Thymus (tissue), 14 donors: ENCODE measurements at places on chromosomes 6 and 20.

DNA sequence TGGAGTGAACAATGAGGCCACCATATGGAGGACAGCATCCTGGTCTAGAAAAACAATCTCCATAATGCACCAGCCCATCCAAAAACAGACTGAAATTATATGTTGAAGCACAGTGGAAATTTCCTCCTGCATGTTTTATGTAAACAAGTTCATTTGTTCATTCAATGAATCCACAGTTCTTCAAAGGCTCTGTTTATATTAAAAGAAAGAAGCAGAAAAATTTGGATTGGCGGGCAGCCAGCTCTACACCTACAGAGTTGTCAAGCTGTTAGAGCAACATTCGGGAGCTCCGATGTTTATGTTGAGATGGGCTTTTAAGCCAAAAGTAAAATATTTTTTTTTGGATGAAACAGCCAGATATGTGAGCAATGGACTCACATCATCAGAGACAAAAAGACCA, 395.3 kb upstream of the SULF2 start:
- DNase-seq, result no peak

DNA sequence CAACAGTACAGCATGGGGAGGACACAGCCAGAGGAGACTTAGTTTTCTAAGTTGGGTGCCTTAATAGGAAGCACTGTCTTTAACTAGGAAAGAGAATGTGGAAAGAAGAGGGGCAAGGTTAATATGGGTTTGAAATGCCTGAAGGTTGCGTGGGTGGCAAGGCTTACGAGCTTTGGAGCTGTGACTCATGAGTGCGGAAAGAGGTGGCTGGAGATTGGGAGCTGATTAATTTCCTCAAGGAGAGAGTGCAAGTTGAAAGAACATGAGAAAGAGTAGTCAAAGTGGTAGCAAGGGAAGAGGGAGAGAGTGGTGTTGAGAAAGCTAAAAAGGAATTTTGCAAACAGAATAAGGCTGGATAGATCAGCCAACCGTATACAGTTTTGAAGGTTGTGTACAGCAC, 315.1 kb upstream of the PRND start:
- DNase-seq, result no peak

GRCh38 chr6:106128981-106129781, 43.0 kb downstream of the PRDM1 start:
- DNase-seq, result no peak

- DNase-seq, result no peak
These were observed 342.3 kb downstream of the C6orf118 start for GRCh38 chr6:164967102-164967501.

- no peak for DNase-seq
These were observed 330.3 kb downstream of the CDH4 start for GRCh38 chr20:61582196-61582923.

DNA sequence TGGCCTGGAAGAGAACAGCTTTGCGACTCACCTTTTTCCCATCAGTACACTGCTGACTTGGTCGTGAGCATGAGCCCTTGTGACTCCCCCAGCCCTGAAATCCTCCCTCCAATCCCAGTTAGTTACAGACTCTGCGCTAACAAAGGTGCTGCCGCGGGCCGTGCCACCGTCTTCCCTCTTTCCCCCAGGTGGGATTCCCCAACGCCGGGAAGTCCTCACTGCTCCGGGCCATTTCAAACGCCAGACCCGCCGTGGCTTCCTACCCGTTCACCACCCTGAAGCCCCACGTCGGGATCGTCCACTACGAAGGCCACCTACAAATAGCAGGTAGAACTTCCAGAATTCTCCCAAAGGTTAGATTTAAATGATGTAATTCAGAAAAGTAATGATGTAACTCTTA, 16.1 kb downstream of the MTG2 start:
- no peak for DNase-seq

GRCh38 chr20:33162753-33163152, 5.2 kb upstream of the BPIFA2 start:
- no peak for DNase-seq

- no peak for DNase-seq
These were observed 461.9 kb downstream of the QKI start for GRCh38 chr6:163876391-163876790.

DNA sequence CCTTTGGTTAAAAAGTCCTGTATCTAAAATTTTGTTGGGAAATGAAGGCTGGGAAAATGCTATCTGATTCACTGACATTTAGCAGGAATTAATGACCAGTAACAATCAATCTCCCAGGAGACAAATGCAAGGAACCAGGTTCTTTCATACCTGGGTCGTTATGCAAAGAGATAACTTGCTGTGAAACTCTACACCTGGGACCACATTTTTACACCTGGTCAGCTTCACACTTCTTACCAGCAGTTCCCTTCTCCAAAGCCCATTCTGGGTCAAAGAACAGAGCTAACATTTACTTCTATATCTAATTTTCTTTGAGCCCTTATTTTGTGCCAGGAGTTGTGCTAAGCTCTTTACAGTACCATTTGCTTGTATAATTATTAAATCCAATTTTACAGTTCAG, 27.4 kb upstream of the STXBP5 start:
- DNase-seq, result no peak

GRCh38 chr20:52103335-52103912, 88.2 kb downstream of the ZFP64 start:
- DNase-seq, result no peak

- no peak for DNase-seq
These were observed 197.4 kb upstream of the MOCS1 start for GRCh38 chr6:40131675-40132074.

- no peak for DNase-seq
These were observed 31.8 kb downstream of the GLP1R start for GRCh38 chr6:39080246-39080875.

- DNase-seq, result no peak
These were observed 1.6 kb downstream of the CDH22 start for GRCh38 chr20:46306743-46307138.

DNA sequence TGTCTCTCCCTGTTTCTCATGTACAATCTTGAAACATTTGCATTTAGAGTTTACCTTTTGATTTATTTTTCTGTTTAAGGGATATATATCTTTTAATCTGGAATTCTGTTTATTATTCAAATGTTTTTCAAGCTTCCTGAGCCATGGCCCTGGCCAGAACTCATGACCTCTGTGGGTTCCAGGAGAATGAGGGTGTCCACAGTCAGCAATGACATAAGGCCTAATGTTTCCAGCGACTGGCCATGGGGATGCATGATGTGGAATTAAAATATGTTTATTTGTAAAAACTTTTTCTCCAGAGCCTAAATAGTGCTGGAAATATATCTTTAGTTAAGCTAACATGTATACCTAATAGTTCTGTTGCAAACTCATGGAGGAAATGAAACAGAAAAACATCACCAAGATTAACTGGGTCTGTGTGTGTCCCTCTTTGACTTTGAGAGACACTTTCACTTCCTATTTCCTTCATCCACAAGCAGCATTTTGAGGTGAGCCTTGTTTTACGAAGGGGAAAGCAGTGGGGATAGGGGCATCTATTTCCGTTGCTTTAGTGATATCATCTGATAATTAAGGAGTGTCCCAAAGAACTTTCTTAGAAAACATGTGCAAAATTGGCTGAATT, 87.6 kb downstream of the SMOC2 start:
- DNase-seq, result no peak

DNA sequence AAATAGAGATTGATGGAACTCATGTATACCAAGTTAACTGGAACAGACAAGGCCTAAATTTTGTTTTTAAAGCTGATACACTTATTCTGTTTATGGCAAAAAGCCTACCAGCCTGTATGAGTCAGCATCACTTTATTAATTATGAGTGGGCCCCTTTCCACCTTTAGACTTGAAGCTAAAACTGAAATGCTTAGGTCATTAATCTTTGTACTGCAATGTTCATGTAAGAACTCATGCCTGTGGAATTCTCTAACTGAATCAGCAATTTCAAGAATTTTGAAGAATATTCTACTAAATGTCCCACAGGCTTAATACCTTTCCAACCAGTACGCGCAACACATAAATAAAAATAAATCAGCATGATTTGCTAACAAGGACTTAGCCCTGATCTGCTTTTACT, 140.2 kb upstream of the PHACTR1 start:
- no peak for DNase-seq

DNA sequence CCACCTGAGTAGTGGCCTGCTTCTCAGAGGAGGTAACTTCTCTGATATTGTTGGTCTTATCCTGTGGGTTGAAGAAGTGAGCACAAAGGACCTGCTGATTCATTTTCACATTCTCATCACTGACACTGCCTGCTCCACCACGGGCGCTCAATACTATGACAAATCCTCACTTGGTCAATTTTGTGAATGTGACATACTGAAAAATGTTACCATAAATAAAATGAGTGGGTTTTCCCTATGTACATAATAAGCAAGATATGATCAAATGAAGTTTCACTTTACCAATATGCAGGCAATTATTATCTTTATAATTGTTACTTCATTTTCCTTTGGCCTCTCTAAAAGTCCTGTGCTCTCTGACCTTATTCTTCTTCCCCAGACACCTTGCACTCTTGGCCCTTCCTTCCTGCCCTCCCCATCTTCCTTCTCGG, 71.5 kb upstream of the RIPOR2 start:
- no peak for DNase-seq

DNA sequence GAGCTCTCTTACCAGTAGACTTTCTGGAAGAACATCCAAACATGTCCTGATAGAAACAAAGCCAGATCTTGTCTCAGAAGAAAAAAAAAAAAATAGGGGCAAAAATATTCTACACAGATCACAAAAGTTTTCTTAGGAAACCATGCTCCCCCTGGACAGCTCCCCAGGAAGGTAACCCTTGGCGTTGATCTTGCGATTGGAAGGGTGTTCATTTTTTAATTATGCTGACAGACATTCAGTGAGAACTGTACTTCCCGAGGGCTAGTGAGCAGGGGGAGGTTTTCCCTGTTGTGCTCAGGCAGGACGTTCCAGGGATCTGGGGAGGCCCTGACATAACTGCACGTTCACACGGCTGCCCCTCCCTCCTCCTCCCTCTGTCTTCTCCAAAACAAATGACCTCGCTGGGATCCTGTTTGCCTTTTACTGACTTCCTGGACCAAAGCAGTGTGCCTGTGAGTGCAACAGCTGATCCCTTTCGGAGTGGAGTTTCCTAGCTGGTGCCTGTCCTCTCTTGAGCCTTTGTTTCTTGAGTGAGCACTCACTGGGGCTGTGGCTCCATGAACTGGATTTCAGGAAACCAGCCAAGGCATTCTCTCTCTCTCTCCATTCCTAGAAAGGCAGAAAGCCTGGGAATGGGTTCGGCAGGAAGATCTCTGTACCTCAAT, 46.7 kb downstream of the MARCKS start:
- no peak for DNase-seq

DNA sequence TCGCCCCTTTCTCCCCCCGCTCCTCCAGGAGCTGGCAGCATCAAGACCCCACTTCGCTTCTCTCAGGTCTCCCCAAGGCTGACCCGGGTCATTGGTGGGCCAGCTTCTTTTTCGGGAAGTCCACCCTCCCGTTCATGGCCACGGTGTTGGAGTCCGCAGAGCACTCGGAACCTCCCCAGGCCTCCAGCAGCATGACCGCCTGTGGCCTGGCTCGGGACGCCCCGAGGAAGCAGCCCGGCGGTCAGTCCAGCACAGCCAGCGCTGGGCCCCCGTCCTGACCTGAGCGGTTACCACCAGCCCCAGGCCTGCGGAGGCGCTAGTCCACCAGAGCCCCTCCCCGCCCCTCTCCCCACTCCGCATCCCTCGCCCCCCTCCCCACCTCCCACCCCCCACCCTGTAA, 1.0 kb downstream of the PPDPF start:
- no peak for DNase-seq

DNA sequence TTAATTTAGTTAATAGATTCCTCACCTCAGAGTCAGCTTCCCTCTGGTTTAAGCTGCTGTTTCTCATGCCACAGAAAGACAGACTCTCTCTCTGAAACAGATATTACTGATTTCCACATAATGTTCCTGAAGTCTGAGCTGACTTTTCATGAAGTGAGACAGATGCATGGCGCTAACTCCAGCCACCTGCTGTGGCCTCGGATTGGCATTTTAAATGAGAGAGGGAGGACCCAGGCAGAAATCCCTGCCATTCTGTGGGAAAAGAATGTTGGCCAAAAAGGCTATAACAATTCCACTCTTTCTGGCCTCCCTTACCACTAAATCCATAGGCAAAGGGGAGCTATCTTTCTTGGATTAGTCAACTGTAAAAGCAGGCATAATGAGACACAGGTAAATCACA, 354.1 kb upstream of the CDH4 start:
- DNase-seq, result no peak

DNA sequence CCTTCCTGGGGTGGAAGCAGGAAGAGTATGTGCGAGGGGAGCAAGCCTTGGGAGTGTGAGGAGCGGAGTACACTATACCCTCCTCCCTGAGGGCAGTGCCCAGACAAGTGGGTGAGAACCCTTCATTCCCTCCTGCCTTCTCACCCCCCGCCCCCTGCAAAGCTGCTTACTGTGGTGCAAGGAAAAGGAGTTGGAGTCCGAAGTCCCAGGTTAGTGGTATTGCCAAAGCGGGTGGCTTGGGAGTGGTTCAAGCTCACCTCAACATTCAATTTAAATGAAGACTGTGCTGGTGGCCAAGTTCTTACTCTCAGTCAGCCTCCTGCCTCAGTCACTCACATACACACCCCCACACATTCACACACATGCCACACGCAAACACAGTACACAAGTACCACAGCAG, 74.7 kb upstream of the PRDM1 start:
- DNase-seq, result no peak

DNA sequence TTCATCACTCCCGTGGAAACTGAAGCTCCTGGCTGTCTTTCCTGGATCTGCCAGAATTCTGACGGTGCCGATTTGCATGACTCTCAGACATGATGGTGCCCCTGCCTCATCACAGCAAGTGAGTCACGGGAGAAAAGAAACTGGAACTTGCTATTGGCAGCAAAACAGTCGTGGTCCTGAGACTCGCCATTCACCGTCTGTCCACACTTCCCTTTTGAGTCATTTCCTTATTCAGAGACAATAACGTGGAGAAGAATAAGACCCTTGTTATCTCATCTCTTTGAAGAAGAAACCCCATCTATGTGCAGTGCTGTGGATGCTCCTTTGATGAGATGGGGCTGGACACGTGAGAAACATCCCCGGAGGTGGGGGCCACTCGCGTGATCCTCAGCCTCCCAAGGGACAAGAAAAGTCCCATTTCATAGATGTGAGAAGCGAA, 4.2 kb downstream of the GPR31 start:
- no peak for DNase-seq

DNA sequence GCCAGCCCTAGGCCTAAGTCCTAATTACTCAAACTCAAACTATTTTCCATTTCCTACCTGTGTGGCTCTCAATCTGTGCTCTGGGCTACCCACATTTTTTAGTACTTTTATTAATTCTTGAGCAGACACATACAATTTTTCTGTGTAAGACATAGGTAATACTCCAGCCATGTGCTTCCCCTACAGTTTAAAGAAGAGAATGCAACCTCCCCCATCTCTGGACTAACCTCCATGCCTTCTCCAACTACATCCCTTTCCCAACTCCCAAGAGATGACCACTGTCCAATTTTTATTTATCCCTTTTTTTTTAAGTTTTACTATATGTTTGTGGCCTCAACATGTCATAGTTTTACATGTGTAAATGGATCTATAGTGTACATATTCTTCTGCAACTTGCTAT, 5.8 kb downstream of the HMGN4 start:
- DNase-seq, result peak; percentile 32

DNA sequence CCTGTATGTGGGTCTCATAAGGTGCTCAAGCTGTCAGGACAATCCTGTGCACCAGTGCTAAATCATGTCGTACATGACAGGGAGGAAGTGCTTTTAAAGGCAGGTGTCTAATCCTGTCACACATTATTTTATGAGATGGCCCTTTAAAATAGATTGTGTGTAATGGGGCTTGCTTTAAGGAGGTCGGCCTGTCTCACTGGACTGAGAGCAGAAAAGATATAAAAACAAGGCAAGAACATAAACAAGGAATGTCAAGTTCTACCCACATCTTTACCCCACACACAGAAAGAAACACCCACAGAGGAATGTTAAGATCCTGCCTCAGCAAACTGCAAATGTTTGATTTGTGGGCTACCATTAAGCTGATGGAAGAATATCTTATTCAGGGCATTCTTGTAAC, 279.0 kb downstream of the FOXA2 start:
- no peak for DNase-seq
